Stimulated activated CD8-positive, alpha-beta memory T cell treated with anti-CD3 and anti-CD28 coated beads, Interleukin-15, amount 100 ng/mL, for 4 hours (primary cell): ENCODE measurements at places on chromosomes 7 and 10.

DNA sequence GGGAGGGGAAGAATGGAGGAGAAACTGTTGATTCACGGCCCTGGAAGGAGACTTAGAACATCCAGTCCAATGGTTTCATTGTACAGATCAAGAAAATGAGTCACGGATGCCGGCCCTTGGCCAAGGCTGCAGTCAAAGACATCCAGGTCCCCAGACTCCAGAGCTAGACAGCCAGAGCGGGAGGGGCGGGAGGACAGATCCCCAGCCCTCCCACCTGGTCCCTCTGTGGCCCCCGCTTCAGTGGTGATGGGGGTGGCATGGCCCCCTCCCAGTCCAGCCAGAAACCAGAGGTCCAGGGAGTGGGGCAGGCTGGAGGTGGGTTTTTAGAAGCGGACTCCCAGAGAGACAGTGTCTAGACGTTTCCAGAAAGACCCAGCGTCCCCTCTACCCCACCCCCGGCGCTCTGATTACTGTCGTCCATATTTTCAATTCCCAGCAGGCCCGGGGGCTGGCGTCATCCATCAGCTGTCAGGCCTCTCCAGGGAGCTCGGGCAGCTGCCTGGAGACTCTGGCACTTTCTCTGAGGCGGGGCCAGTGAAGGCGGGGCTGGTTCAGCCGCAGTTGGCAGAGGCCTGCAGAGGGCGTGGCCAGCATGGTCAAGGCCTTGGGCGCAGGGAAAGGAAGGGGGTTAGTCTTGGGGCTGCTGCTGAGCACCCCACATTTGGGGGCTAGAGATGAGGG is 8.0 kb upstream of the HSPB1 start:
- no peak for DNase-seq

GRCh38 chr7:132956556-132956955 is 125.3 kb downstream of the CHCHD3 start:
- DNase-seq = no peak

GRCh38 chr10:30014511-30014910 is 44.9 kb downstream of the JCAD start:
- no peak for DNase-seq

- DNase-seq = no peak
Observed at GRCh38 chr10:26448292-26448691, 10.2 kb downstream of the APBB1IP start.

DNA sequence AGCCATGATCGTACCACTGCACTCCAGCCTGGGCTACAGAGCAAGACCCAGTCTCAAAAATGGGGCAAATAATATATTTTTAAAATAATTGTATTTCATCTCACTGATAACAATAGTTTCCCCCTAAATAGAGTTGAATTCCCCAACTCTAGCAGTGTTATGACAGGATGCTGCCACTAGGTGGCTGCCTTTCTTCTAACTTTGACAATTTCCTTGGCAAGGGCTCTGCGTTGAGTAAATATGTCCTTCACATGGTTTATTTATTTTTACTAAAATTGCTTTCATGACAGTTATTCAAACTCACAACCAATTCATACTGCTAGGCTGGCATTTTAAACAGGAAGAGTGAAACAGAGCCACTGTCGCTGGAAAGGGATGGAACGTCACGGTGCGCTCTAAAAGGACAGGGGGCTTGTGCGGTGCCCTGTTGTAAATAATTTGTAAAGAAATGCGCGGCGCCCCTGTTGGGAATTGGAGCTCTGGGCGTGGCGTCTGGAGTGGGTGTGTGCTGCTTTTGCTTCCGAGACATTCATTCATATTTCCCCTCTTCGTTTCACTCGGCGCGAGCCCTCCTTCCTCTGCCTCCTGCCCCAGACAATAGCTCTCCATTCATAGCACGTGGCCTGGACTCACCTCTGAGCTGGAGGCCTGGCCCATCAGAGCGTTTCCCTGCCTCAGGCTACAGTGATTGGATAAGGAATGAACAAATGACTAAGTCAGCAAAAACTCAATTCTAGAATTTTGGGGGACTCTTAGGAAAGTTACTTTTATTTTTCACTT is 20.5 kb upstream of the PITRM1 start:
- no peak for DNase-seq

DNA sequence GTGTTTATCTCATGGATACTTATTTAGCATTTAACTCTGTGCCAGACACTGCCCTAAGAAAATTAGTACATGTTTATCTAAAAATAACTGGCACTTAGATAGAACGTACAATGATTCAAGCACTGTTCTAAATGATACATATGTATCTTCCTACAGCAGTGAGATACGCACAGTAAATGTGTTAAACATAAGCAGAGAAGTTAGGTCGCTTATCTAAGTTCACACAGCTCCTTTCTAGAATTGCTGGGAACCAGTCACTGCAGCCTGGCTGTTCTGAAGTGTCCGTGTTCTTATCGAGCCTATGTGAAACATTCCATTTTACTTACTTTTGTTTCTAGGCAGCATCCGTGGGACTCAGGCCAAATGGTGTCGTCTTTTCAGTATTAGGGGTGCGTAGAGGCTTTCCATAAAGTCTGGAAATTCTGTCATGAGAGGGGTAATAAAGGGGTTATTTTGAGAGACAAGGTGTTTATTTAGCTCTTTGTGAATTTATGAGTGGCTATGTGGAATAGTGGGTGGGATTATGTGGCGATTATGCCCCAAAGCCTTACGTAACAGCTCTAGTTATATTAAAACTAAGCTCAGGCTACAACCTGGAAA is 186.9 kb downstream of the SND1 start:
- DNase-seq = no peak

GRCh38 chr7:135330088-135330487 is 96.5 kb downstream of the STRA8 start:
- no peak for DNase-seq

- DNase-seq = no peak
Observed at GRCh38 chr7:158397885-158398284, 189.7 kb downstream of the PTPRN2 start.

DNA sequence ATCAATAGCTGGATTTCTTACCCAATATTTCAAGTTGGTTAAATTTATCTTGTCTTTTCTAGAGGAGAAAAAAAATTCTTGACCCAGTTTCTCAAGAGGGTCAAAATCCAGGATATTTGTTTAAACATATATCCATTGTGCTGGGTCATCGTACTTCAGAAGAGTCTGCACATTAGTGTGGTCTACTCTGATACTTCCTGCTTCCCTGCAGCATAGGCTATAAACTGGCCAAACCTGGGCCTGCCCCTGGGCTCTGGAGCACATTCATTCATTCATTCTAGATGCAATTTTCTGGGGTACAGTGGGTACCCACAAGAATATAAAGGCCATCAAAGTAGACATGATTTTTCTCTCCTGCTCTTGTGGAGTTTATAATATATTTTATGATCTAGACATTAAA is 142.1 kb upstream of the WNT16 start:
- DNase-seq = no peak

- no peak for DNase-seq
Observed at GRCh38 chr7:2701832-2702593, 14.0 kb downstream of the AMZ1 start.

DNA sequence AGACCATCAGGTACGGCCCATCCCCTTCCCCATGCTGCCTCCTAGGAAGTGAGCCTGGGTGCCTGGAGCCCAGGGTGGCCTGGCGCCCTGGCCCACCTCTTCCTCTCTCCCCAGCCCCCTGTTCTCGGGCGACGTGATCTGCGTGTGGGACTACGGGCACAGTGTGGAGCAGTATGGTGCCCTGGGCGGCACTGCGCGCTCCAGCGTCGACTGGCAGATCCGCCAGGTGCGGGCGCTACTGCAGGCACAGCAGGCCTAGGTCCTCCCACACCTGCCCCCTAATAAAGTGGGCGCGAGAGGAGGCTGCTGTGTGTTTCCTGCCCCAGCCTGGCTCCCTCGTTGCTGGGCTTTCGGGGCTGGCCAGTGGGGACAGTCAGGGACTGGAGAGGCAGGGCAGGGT is 17.0 kb downstream of the ASL start:
- DNase-seq = no peak

DNA sequence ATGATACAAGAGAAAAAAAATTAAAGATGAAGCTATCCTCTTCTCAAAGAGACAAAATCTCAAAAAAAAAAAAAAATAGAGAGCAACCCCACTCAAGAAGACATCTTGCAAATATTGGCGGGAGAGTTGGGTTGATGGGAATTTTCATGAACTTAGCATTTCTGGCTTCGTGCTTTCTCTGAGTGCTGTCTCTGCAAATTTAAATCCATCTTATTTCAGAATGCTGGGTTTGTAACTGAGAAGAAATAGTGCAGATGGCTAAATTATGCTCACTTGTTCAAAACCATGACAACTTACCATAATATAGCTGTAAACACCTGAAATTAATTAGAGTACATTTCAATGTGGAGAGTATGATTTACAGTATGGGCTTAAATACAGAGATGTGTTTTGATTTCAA is 484.8 kb upstream of the CELF2 start:
- DNase-seq = no peak
